NCI-H524 treated with DMSO at 0.1 percent for 48 hours (cell line): ENCODE measurements at places on chromosomes 3 and 15.
A peak's percentile ranks its signal among the peaks of the same experiment; 100 is the strongest.

DNA sequence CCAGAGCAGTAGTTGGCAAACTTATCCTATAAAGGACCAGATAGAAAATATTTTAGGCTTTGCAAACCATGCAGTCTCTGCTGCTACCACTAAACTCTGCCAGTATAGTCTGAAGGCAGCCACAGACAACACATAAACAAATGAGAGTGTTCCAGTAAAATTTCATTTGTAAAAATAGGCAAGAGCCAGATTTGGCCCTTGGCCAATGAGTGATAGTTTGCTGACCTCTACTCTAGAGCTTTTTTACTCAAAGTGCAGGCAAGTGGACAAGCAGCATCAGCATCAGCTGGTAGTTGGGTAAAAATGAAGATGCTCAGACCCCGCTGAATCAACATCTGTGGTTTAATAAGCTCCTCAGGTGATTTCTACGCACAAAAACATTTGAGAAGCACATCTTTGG is 269.8 kb downstream of the NTRK3 start:
- DNase-seq = no peak

DNA sequence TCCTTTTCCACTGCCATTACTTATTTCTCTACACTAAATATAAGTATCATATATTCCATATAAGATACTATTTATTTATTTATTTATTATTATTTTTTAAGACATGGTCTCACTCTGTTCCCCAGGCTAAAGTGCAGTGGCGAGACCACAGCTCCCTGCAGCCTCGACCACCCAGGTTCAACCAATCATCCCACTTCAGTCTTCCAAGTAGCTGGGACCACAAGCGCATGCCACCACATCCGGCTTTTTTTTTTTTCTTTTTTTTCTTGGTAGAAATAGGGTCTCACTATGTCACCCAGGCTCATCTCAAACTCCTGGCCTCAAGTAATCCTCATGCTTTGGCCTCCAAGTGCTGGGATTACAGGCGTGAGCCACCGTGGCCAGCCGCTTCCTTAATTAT is 56.6 kb downstream of the TP53BP1 start:
- DNase-seq = no peak

GRCh38 chr15:49693498-49693897 is 72.7 kb downstream of the DTWD1 start:
- no peak for DNase-seq

DNA sequence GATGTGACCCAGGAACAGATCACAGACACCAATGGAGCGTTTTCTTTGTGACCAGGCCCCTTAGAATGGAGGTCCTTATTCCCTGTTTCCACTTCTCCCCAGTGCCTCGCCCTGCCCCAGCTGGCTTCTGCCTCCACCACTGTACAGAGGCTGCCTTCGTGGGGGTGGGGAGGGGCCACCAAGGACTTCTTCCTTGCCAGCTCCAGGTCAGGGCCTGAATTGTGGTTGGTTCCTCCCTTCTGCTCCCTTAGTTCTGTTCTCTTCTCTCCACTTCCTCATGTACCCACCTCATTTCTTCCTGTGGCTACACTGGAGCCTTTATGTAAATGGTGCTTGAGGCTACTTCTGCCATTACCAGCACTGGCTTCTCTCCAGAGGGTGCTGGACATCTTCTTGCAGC is 16.4 kb downstream of the TGM4 start:
- no peak for DNase-seq

GRCh38 chr3:78613421-78613879 is 1154.3 kb downstream of the ROBO1 start:
- DNase-seq = no peak

GRCh38 chr3:168091302-168091858 is 4.3 kb downstream of the GOLIM4 start:
- DNase-seq = no peak

- no peak for DNase-seq
These were observed 364.3 kb upstream of the DPH6 start for GRCh38 chr15:35910227-35910626.

DNA sequence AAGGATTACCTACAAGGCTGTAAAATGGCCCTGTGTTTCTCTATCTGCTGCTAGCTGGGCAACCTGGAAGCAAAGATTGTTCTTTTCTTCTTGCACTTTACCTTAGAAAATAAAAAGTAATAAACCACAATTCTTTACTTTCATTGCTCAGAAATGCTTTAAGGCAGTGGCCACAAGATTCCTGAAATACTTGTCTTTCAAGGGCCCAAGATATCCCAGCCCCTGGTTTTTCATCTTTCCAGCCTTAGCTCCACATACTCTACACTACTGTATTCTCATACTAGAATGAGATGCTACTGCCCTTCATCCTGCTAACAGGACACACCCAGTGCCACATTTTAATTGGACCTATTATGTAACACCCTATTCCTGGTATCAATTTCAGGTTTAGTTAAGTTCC is 78.9 kb downstream of the GTF2E1 start:
- no peak for DNase-seq

DNA sequence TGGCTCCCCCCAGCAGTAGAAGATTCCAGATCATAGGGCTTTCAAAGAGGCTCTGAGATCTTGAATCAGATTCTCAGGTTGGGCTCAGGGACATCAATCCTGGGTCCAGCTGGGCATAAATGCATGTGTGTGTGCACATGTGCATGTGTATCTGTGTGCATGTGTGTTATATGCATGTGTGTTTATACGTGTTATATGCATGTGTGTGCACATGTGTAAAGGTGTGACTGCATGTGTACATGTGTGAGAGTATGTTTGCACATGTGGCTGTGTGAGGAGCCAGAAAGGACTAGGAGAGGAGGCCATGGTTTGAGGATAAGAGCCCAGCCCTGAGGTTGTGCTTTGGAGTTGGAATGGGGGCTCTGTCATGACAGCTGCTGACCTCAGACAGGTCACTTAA is 1.8 kb upstream of the MAPKAPK3 start:
- no peak for DNase-seq

DNA sequence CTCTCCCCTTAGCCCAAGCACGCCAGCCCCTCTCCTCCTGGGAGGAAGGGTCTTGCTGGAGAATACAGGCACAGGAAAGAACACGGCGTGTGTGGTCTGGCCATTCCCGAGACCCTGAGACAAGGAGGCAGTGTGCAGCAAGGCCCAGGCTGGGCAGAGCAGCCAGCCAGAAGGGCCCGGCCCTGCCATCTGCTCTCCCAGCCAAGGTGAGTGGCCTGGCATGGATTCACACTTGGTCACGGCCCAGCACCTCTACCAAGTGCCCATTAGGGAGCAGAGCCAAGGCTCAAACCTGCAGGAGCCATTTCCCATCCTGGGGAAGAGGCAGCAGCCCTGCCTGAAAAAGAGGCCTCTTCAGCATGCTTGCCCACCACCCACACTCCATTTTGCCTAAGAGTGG is 28.6 kb downstream of the MEGF11 start:
- DNase-seq = peak; percentile 95

DNA sequence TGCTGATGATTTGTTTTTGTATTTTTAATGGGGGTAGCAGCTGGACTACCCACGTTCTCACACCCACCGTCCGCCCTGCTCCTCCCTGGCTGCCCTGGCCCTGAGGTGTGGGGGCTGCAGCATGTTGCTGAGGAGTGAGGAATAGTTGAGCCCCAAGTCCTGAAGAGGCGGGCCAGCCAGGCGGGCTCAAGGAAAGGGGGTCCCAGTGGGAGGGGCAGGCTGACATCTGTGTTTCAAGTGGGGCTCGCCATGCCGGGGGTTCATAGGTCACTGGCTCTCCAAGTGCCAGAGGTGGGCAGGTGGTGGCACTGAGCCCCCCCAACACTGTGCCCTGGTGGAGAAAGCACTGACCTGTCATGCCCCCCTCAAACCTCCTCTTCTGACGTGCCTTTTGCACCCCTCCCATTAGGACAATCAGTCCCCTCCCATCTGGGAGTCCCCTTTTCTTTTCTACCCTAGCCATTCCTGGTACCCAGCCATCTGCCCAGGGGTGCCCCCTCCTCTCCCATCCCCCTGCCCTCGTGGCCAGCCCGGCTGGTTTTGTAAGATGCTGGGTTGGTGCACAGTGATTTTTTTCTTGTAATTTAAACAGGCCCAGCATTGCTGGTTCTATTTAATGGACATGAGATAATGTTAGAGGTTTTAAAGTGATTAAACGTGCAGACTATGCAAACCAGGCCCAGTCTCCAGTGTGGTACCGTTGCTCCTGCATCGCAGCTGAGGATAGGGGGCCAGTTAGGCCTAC is 1.4 kb upstream of the FES start:
- no peak for DNase-seq

DNA sequence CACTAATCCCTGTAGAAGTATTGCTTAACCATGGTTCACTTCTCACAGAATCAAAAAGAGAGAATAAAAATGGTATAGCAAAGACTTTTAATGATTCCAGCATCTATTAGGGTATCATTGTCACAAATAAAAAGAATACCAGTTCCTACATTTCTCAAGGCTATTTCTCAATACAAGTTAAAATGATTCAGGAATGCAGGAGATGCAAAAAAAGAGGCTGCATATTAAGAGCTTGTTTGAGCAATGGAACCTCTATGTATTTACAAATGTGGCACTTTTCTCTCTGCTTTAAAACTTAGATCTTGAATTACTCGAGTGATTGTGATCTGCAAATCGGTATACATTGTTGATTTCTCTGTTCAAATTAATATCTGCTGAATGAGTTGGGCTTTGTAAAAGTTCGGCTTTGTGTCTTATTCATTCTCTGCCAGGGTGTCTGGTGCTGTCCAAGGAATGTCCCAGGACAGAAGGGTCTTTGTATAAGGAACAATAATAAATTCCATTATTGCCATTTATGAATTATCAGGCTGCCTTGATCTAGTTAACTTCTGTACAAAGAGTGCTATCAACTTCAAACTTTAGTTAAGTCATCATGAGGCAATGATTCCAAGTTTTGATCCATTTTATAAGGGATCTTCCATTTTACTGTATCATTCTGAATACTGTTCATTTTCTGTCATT is 364.2 kb downstream of the RBMS3 start:
- DNase-seq = no peak

- DNase-seq = no peak
These were observed 30.6 kb upstream of the FAM107A start for GRCh38 chr3:58607816-58608215.

- no peak for DNase-seq
These were observed 152.6 kb upstream of the GBE1 start for GRCh38 chr3:81913886-81914663.

GRCh38 chr15:48721061-48721810 is 75.7 kb upstream of the FBN1 start:
- no peak for DNase-seq

DNA sequence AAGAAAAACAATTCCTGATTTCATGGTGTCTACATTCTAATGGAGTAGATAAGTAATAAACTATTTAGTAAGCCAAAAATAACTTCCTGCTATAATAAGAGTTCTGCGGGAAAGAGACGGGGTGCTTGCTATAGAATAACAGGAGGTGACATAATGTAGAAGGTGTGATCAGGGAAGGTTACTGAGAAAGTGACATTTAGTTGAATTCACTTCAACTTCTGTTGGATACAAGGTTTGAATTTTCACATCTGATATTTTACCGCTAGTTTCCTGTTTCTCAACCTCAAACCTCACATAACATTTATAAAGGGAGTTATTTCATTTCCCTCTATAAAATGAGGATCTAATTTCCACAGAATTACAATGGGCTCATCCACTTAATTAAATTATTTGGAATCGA is 102.3 kb upstream of the GBE1 start:
- no peak for DNase-seq

- no peak for DNase-seq
These were observed 360.1 kb downstream of the LSAMP start for GRCh38 chr3:116084999-116085791.

- no peak for DNase-seq
These were observed 116.5 kb downstream of the UBE2E2 start for GRCh38 chr3:23319366-23320312.

DNA sequence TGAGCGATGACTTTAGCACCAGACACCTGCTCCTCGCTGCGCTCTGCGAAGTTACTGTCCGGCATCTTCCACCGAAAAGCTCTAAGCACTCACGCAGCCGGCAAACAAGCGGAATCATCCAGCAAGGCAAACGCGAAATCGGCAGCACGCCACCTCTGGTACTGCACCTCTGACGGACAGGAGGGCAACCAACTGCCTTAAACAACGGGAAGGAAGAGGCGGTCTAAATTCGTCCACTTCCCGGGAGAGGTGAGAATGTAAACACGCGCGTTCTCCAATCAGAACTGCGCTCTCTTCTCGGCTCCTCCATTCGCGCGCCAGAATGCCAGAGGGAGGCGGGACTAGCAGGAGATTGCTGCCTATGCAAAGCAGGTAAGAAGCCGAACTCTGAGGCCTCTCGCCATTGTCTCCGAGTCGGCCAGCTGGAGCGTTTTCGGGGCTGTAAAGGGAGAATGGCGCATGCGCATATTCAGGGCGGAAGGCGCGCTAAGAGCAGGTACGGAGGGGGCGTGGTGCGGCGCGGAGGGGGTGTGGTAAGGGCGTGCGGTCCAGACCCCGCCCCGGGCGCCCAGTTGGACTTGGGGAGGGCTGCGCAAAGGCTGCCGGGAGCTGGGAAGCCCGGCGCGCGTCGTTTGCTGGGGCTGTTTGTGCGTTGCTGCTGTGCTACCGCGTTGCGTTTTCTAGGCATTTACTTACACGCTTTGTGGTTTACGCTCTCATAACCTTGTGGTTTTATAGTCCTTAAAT is at the start of the genes BTD and HACL1:
BTD (plus strand) TSS at position 347 of the 747 bp plus-strand sequence. CDS start 33,695 bp downstream, outside the sequence.
HACL1 (minus strand) TSS at position 171 of the 747 bp plus-strand sequence; CDS start at position 65, 106 bp downstream.
- DNase-seq = no peak

DNA sequence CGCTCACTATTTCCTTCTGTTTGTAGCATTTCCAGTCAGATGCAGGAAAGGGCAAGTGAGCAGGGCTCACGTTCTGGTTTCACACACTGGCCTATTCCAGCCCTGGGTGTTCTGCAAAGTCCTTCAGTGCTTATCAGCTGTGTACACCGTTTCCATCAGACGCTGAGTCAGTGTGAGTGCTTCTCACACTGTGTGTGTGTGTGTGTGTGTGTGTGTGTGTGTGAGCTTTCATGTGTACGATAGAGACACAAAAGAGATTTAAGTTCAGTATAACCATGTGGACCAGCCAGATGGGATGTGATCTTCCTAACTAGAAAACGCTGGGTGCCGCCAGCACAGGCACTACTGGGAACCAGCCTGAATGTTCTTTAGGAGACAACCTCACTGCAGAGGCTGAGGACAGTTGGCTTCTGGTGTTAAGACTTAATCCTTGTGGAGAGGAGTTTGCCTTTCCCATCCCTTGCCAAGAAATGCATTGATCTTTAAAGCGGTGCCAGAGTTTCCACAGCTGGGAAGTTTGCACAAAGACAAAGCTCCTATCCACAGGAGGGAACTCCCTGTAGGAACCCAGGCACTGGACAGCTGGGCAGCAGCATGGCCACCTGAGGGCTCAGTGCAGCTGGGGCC is 3.9 kb upstream of the CHSY1 start:
- DNase-seq = peak; percentile 92

DNA sequence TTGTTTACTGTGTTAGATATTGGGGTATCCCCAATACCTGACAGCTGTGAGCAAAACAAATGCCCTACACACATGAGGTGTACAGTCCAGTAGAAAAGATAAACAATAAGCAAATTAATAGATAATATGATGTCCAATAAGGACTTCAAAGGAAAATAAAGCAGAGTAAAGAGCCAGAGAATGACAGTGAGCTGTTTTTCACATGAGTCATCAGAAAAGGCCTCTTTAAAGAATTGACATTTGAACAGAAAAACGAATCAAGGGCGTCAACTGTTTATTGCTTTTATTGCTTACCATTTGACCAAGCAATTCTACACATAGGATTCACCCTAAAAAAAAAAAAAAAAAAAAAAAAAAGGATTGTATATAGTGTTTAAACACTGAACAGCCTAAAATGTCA is 96.6 kb upstream of the FLNB start:
- DNase-seq = no peak

- DNase-seq = no peak
These were observed 38.7 kb downstream of the CCR4 start for GRCh38 chr3:32990116-32990515.

- DNase-seq = no peak
These were observed 60.1 kb downstream of the VGLL4 start for GRCh38 chr3:11583638-11584046.

- no peak for DNase-seq
These were observed 17.5 kb downstream of the AQR start for GRCh38 chr15:34951993-34952392.
